SK-N-DZ (cell line): ENCODE measurements at places on chromosomes 1 and 21.

DNA sequence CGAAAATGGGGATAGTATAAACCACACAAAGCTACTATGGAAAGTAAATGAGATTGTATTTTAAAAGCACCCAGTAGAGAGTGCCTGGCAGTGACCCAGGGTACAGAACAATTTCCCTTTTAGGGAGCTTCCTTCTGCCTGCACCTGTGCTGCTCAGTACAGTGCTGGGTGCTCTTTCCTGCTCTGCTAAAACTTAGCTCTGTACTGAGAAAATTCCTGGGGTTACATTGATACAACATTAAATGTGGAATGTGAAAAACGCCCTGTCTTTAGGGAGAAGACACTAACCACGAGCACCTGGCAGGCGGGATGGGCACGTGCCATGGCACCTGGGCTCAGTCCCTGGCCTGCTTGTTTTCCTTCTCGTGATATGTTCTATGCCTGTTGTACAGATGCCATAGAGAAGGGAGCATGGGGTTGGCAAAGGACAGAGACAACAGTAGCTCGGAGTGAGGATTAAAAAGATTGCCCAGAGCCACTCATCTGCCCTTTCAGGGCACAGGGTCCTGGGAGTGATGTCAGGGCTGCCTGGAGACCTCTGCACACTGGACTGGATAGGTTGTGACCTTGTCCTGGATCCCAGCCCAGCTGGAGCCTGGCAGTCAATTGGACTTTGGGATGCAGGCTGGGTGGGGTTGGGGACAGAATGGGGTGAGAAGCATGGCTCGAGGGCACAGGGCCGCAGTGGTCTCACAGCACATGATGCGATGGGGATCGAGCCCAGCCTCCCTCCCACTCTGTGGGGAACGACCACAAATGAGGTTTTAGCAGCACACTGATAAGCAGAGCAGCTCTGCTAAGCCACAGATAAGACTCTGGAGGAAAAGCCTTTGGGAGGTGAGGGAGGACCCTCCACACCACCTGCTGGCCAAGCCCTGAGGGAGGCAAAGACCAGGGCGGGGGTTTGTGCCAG lies 4.2 kb downstream of the SPATA46 start:
- peak; percentile 41 for DNase-seq

GRCh38 chr1:108961198-108961597 lies 2.1 kb downstream of the CLCC1 start:
- DNase-seq, result no peak

DNA sequence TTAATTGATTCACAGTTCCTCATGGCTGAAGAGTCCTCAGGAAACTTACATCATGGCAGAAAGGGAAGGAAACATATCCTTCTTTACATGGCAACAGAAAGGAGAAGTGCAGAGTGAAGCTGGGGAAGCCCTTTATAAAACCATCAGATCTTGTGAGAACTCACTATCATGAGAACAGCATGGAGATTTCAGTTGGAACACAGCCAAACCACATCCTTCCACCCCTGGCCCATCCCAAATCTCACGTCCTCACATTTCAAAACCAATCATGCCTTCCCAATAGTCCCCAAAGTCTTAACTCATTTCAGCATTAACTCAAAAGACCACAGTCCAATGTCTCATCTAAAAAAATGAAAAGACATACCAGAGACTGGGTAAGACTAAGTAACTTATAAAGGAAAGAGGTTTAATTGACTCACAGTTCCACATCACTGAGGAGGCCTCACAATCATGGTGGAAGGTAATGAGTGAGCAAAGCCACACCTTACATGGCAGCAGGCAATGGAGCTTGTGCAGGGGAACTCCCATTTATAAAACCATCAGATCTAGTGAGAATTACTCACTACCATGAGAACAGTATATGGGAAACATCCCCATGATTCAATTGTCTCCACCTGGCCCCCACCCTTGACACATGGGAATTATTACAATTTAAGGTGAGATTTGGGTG lies 105.2 kb downstream of the MRPL39 start:
- DNase-seq, result no peak

GRCh38 chr1:161836018-161836417 lies 69.9 kb downstream of the ATF6 start:
- DNase-seq, result no peak

DNA sequence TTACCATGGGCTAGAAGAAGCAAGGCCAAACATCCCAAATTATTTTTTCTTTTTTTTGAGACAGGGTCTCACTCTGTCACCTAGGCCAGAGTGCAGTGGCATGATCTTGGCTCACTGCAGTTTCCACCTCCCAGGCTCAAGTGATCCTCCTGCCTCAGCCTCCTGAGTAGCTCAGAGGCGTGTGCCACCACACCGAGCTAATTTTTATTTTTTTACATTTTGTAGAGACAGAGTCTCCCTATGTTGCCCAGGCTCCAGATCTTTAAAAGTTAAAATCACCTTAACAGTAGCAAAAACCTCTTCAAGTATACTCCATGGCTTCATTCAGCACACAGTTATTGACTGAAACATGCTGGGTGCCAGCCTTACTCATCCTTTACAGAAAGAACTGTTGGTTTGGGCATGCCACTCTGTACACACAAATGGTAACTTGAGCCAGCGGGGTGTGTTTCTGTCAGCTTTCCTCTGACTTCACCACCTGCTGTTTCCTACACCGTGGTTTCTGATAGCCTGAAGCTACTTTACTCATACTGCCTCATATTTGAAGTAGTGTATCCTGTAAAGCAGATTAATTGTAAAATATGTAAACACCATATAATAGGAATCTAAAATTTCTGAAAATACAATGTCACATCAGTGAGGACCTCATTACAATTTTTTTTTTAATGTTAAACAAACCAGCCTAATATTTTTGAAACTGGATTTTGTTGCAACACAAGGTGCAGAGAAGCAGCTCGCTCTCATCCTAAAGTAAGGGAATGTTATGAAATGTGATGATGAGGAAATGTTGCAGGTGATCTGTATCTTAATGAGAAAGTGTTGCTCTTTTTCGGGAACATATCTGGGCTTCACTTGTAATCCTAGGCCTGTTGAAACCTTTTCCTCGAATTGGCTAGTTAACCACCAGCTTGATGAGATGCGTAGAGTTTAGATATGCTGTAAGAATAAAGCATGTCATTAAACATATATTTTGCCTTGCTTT lies 113.9 kb downstream of the ATP5PO start:
- DNase-seq, result no peak

DNA sequence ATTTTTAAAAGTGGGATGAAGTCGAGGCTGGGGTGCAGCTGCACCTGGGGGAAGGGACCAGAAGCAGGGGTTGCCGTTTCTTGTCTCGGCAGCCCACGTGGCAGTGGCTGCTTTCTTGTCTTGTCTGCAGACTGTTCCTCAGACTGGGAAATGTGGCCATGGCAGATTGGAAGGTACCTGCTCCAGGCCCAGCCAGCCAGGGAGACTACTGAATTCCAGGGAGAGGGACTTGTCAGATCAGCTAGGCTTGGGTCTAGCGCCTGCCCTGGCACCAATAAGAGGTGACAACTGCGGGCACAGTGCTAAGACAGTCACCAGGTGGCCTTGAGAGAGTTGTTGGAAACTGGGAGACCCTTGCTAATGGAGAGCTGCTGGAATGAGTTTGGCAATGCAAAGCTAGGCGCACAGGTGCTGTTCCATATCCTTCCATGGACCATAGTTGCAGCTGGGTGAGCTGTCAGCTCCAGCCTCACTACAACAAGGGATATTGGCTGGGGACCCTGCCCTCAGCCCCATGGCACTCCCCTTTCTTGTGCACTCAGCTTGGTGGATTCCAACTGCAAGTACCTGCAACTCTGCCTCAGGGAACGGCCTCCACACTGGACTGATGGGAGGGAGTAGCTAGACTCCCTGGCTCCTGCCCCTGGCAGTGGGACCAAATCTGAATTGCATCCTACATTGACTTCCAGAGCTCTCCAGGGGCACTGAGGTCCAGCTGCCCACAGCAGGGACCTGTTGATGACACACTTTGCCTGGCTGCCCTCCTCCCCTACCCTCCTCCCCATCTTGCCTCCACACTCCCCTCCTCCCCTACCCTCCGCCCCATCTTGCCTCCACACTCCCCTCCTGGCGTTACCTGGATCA lies 9.9 kb upstream of the IL22RA1 start:
- no peak for DNase-seq

DNA sequence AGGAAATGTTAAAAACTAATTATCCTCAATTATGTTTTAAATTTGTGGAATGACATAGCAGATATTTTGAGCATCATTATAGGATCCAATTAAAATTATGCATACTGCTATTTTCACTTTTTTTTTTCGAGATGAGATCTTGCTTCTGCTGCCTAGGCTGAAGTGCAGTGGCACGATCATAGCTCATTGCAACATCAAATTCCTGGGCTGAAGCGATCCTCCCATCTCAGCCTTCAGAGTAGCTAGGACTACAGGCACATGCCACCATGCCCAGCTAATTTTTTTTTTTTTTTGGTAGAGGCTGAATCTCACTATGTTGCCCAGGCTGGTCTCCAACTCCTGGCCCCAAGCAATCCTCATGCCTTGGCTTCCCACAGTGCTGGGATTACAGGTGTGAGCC lies 11.3 kb upstream of the SLC1A7 start:
- no peak for DNase-seq

GRCh38 chr1:23069149-23069548 lies 49.9 kb downstream of the KDM1A start:
- no peak for DNase-seq

- DNase-seq, result no peak
These were observed 3.3 kb downstream of the RGS16 start for GRCh38 chr1:182600745-182601415.

DNA sequence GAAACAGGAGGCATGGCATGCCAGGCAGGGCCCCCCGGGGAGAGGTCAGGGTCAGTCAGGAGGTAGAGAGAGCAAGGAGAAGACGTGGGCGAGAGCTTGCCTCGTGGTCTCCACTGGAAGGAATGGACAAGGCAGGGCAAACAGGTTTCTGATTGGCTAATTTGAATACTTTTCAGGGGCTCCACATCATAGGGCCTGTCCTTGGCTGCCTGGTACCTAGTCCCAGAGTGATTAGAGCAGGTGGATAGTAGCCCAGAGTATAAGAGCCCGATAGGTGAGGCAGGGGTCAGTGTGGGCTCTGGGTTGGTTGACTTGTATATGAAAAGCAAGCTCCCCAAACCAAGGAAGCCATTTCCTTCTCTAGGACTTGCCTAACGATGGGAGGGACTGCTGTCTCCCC lies 178.6 kb downstream of the ZP4 start:
- DNase-seq, result no peak

DNA sequence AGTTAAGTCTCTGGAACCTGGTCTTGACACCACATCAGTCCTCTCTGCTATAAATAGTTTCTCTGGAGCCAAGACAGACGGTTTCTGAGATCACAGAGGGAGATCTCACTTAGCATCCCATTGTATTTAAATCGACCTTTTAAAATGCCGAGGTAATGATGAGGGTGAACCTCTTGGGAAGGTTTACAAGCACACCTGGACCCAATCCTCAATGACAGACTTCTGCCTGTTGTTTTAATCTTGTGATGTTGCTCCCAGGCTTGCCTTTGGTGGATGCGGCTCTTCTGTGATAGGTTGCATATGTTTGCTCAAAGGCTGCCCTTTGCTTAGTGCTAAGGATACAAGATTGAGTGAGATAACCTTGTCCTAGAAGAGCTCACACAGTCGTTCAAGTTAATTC lies 104.6 kb upstream of the L1TD1 start:
- DNase-seq, result no peak

- DNase-seq, result no peak
These were observed 108.6 kb upstream of the ERRFI1 start for GRCh38 chr1:8134546-8135235.

GRCh38 chr21:14988760-14989159 lies 76.0 kb downstream of the NRIP1 start:
- DNase-seq, result no peak

DNA sequence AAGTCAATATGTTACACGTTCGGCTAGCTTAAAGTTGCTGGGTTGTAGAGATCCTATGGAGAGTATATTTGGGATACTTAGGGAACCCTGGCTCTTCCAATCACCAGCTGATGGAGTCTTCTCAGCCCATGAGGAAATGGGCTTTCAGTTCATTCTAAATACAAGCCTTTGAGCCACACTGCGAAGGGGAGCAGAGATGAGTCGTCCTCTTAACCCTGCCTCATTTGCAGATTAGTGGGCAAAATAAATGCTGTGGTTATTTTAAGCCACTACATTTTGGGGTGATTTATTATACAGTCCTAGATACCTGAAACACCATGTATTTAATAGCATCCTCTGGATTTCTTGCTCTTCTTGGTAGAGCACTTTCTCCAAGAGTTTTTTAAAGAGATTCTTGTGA lies 19.0 kb upstream of the VCAM1 start:
- DNase-seq, result no peak

GRCh38 chr1:75522389-75522788 lies 88.5 kb downstream of the SLC44A5 start:
- DNase-seq, result no peak

- no peak for DNase-seq
These were observed 57.9 kb downstream of the CENPF start for GRCh38 chr1:214660900-214661299.

- DNase-seq, result no peak
These were observed 34.5 kb downstream of the WNT3A start for GRCh38 chr1:228041316-228041715.

DNA sequence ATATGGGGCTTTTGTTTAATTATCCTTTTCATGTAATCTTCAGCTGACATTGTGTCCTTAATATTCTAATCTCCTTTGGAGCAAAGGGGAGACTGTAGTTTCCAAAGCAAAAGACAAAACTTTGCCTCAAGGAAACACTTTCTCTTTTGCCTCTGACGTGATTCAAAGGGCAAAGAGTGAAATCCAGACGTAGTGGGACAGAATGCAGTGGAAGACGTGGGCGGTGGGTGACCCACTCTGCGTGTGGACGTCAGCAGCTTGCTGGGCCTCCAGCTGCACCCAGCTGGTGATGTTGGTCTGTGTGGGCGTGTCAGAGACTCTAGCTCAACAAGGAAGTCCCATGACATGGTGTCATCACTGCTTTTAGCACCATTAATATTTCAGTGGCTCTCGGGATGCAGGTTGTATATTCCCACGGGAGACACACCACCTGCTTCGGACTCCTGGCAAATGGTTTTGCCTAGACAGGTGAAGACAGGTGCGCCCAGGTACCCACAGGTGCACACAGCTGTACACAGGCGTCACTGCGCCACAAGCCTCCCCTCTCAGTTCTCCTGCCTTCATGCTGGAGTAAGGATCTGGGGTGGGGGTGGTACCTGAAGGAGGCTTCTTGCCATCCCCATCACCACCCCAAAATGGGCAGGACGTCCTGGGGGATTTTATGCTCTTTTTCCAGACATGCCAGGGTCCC lies 292.1 kb upstream of the VAMP3 start:
- no peak for DNase-seq
